Astrocyte (in vitro differentiated cells and primary cell): ENCODE measurements at places on chromosomes 11 and 22. TPM values are rescaled to one million over a fixed set of nuclear protein-coding genes. Genes with fewer than 3 reads are reported as not detected.
A peak's percentile ranks its signal among the peaks of the same experiment; 100 is the strongest.

DNA sequence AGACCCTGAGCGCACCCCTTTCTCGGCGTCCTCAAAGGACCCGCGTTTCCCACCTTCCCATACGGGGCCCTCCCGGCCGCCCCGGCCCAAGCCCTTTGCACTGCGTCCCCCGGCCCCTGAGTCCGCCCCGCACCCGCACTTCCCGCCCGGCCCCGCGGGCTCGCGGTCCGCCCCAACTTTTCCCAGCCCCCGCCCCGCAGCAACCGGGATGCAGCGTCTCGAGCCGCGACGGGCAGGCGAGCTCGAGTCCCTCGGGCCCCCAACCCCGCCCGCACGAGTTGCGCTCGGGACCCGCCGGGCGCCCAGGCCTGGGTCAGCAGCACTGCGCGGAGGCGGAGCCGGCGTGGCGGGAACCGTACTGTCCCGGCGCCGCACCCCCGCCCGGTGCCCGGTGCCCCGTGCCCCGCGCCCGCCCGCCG is 371 bp downstream of the SMCO4 start:
- no peaks in the 10 kb centered on the region for H3K36me3 ChIP-seq
- peaks cover 14% of the 10 kb centered on the region for H3K4me1 ChIP-seq
- peak overlapping the region; percentile 28 for H3K27ac ChIP-seq
- H3K4me3 ChIP-seq, result peak overlapping the region; percentile 53
- H3K27me3 ChIP-seq, result no peaks in the 10 kb centered on the region
- no peak for DNase-seq

GRCh38 chr11:57269571-57270021 is 32.5 kb upstream of the APLNR start:
- no peaks in the 10 kb centered on the region for H3K27me3 ChIP-seq
- H3K4me1 ChIP-seq, result no peaks in the 10 kb centered on the region
- DNase-seq, result no peak

GRCh38 chr22:24707470-24707801 is 67.1 kb downstream of the PIWIL3 start:
- no peaks in the 10 kb centered on the region for H3K36me3 ChIP-seq
- peaks cover 6% of the 10 kb centered on the region for H3K27me3 ChIP-seq
- no peak overlapping the region for H3K4me3 ChIP-seq
- no peaks in the 10 kb centered on the region for H3K4me1 ChIP-seq

DNA sequence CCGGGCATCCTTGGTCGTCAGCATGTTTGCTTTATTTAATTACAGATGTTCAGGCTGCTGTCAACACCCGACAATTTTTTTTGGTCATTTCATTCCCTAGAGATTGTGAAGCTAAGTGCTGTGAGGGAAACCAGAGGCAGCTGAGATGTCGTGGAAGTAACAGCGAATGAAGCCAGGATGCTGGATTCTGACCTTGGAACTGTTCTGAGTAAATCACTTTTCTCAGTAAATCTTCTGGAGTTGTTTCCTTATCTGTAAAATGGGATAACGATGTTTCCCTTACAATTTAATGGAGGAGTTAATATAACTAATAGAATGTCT is 390 bp upstream of the CKAP5 start:
- no peaks in the 10 kb centered on the region for H3K27me3 ChIP-seq
- no peak for DNase-seq
- no peaks in the 10 kb centered on the region for H3K4me1 ChIP-seq
- H3K4me3 ChIP-seq, result peak overlapping the region; percentile 99

DNA sequence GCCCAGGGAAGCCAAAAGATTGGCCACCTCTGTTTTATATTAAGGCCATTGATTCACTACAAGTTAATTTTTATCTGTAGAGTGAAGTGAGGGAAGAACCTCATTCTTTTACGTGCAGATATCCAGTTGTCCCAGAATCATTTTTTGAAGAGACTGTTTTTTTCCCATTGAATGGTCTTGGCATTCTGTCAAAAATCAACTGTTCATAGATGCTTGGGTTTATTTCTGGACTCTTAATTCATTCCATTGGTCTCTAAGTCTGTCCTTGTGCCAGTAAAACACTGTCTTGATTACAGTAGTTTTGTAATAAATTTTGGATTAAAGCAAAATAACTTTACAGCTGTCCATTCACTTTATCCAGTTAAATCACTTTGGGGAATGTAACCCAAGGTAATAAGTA is 26.8 kb downstream of the WBP2NL start:
- no peak overlapping the region for H3K27ac ChIP-seq
- H3K4me1 ChIP-seq, result no peaks in the 10 kb centered on the region
- no peaks in the 10 kb centered on the region for H3K36me3 ChIP-seq
- H3K4me3 ChIP-seq, result no peak overlapping the region

DNA sequence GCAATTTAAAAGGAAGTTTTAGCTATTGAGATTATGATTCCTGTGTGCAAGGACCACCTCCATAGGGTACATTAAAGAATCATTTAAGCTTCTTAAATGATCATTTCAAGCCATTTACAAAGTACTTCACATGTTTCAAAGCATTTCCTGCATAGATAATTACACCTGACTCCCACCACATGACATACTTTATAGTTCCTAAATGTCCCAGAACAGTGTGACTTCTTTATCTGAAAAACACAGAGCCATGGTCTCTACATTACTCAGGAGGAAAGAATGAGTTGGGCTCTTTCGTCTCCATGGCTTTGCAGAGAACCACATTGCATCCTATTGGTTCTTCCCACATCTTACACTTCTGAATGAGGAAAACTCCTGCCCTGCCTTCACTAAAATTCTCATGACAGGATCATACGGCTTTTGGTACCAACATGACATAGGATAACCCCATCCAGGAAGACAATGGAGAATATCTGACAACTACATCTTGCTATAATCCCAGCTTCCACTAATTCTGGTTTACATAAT is 88.6 kb downstream of the ETS1 start:
- peak overlapping the region; percentile 95 for H3K27ac ChIP-seq
- H3K36me3 ChIP-seq, result no peaks in the 10 kb centered on the region
- DNase-seq, result peak; percentile 70
- peaks cover 85% of the 10 kb centered on the region for H3K4me1 ChIP-seq

GRCh38 chr11:82680252-82680651 is 53.4 kb downstream of the FAM181B start:
- no peak overlapping the region for H3K4me3 ChIP-seq
- no peaks in the 10 kb centered on the region for H3K36me3 ChIP-seq
- H3K27ac ChIP-seq, result no peak overlapping the region
- H3K4me1 ChIP-seq, result no peaks in the 10 kb centered on the region
- peaks cover 3% of the 10 kb centered on the region for H3K27me3 ChIP-seq
- DNase-seq, result no peak

GRCh38 chr22:27534720-27535125 is 266.8 kb downstream of the MN1 start:
- peaks cover 3% of the 10 kb centered on the region for H3K27me3 ChIP-seq
- no peak overlapping the region for H3K27ac ChIP-seq
- no peak overlapping the region for H3K4me3 ChIP-seq
- peak; percentile 87 for DNase-seq

- no peak overlapping the region for H3K27ac ChIP-seq
- no peak for DNase-seq
- H3K4me1 ChIP-seq, result no peaks in the 10 kb centered on the region
- H3K4me3 ChIP-seq, result no peak overlapping the region
- H3K36me3 ChIP-seq, result no peaks in the 10 kb centered on the region
Observed at GRCh38 chr11:99066618-99067317, 46.0 kb downstream of the CNTN5 start.

- no peak overlapping the region for H3K27ac ChIP-seq
- DNase-seq, result no peak
- H3K4me3 ChIP-seq, result no peak overlapping the region
- H3K27me3 ChIP-seq, result peaks cover 43% of the 10 kb centered on the region
- peaks cover 8% of the 10 kb centered on the region for H3K4me1 ChIP-seq
Observed at GRCh38 chr11:119512369-119512768, 89.4 kb upstream of the THY1 start.

- H3K4me1 ChIP-seq, result peaks cover 38% of the 10 kb centered on the region
- DNase-seq, result peak; percentile 65
- peaks cover 54% of the 10 kb centered on the region for H3K36me3 ChIP-seq
- no peak overlapping the region for H3K4me3 ChIP-seq
Observed at GRCh38 chr11:128472128-128473089, 114.9 kb downstream of the ETS1 start.

DNA sequence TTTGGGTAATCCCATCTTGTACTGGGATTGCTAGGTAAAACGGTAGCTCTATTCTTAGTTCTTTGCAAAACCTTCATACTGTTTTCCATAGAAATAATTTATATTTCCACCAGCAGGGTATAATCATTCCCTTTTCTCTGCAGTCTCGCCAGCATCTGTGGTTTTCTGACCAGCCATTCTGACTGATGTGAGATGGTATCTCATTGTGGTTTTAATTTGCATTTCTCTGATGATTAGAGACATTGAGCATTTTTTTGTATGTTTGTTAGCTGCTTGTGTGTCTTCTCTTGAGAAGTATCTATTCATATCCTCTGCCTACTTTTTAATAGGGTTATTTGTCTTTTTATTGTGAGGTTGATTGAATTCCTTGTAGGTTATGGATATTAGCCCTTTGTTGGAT is 220.9 kb downstream of the PGR start:
- no peaks in the 10 kb centered on the region for H3K27me3 ChIP-seq
- H3K36me3 ChIP-seq, result no peaks in the 10 kb centered on the region
- H3K27ac ChIP-seq, result no peak overlapping the region
- DNase-seq, result peak; percentile 83
- H3K4me3 ChIP-seq, result no peak overlapping the region
- H3K4me1 ChIP-seq, result peaks cover 5% of the 10 kb centered on the region

DNA sequence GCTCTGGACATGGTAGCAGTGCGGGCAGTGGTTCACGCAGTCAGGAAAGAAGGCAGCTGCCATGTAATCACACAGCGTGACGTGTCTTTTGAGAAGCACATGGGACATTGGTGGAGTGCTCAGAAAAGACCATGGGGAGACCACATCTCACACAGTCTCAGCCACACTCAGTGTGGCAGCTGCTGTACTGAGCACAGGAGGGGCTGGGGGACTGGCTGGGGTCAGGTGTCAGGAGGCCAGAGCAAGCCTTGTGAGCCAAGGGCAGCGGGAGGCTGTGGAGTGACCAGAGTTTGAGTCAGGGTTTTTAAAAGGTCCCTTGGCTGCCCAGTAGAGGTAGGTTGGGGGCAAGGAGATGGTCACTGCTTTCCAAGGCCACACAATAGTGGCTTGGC is 18.5 kb downstream of the CLDN5 start:
- DNase-seq, result no peak
- H3K27me3 ChIP-seq, result no peaks in the 10 kb centered on the region
- no peaks in the 10 kb centered on the region for H3K4me1 ChIP-seq
- no peak overlapping the region for H3K4me3 ChIP-seq

DNA sequence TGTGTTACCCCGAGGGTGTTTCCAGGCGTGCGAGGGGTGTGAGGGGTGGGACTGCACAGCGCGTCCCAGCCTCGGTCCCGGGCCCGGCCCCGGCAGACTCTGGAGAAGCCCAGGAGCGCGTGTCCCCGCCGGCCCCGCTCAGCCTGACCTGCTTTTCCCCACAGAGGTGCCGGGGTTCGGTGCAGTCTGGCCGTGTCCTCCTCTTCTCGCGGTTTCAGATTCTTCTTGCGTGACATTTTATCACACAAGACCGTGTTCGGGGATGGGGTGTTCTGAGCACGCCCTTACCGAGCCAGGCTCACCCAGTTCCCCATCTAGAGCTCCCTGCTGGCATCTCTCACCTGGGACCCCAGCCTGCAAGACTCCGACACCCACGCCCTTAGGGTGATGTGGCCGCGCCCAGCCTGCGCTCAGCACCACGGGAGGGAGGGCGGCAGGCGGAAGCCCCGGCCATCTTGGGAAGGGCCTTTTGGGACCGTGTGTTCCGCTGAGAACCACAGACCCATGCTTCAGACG is 775.6 kb downstream of the BRD1 start:
- H3K4me1 ChIP-seq, result no peaks in the 10 kb centered on the region
- no peak overlapping the region for H3K27ac ChIP-seq
- no peaks in the 10 kb centered on the region for H3K27me3 ChIP-seq
- H3K36me3 ChIP-seq, result no peaks in the 10 kb centered on the region
- no peak overlapping the region for H3K4me3 ChIP-seq

- peak overlapping the region; percentile 96 for H3K4me3 ChIP-seq
- H3K4me1 ChIP-seq, result peaks cover 11% of the 10 kb centered on the region
- H3K27ac ChIP-seq, result peak overlapping the region; percentile 97
- H3K36me3 ChIP-seq, result no peaks in the 10 kb centered on the region
Observed at GRCh38 chr11:36509201-36509639, 852 bp downstream of the TRAF6 start.

DNA sequence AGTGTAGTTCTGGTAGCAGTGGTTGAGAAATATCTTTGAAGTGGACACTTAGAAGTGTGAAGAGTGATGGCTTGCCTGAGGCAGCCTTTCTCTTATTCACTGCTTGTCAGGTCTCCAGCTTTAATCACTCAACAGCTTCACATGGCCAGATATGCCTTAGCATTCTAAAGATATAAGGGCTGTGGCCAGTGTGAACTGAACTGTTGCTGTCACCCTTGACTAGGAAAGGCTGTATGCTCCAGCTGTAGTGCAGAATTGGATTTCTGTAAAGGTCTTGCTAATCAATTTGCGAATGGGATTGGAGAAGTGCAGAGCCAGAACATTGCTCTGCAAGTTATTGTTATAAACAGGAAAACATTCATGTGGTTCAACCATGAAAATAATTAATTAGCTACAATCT is 266.7 kb downstream of the TMEM135 start:
- no peak overlapping the region for H3K4me3 ChIP-seq
- no peaks in the 10 kb centered on the region for H3K27me3 ChIP-seq
- no peaks in the 10 kb centered on the region for H3K36me3 ChIP-seq
- no peak for DNase-seq
- H3K27ac ChIP-seq, result no peak overlapping the region
- H3K4me1 ChIP-seq, result no peaks in the 10 kb centered on the region

- H3K27ac ChIP-seq, result no peak overlapping the region
- H3K27me3 ChIP-seq, result no peaks in the 10 kb centered on the region
- H3K36me3 ChIP-seq, result no peaks in the 10 kb centered on the region
- DNase-seq, result no peak
Observed at GRCh38 chr11:92653454-92653853, 316.0 kb upstream of the MTNR1B start.

GRCh38 chr11:100777736-100778135 is 90.6 kb downstream of the ARHGAP42 start:
- no peak overlapping the region for H3K27ac ChIP-seq
- no peaks in the 10 kb centered on the region for H3K27me3 ChIP-seq
- H3K4me1 ChIP-seq, result peaks cover 7% of the 10 kb centered on the region
- no peak for DNase-seq

GRCh38 chr11:113564527-113565130 is 89.4 kb upstream of the DRD2 start:
- no peak overlapping the region for H3K4me3 ChIP-seq
- no peak for DNase-seq
- no peak overlapping the region for H3K27ac ChIP-seq
- no peaks in the 10 kb centered on the region for H3K36me3 ChIP-seq
- H3K27me3 ChIP-seq, result peaks cover 12% of the 10 kb centered on the region

- H3K27ac ChIP-seq, result no peak overlapping the region
- no peak for DNase-seq
- H3K36me3 ChIP-seq, result no peaks in the 10 kb centered on the region
- H3K27me3 ChIP-seq, result no peaks in the 10 kb centered on the region
- peaks cover 34% of the 10 kb centered on the region for H3K4me1 ChIP-seq
- H3K4me3 ChIP-seq, result no peak overlapping the region
Observed at GRCh38 chr11:9530020-9530621, 43.3 kb upstream of the WEE1 start.

- no peak overlapping the region for H3K27ac ChIP-seq
- no peaks in the 10 kb centered on the region for H3K36me3 ChIP-seq
- H3K27me3 ChIP-seq, result no peaks in the 10 kb centered on the region
- H3K4me1 ChIP-seq, result peaks cover 18% of the 10 kb centered on the region
Observed at GRCh38 chr11:95154514-95154913, 64.9 kb downstream of the ENDOD1 start.

RCOR2 gene
- 18.8 and 20.3 TPM in 2 replicates for total RNA-seq

VPS51 gene
- total RNA-seq, result 40.0 and 41.4 TPM in 2 replicates

MUC2 gene
- total RNA-seq, result not detected in 2 replicates

OR4D5 gene
- not detected in 2 replicates for total RNA-seq

OOSP4B gene
- total RNA-seq, result not detected in 2 replicates

KRTAP5-11 gene
- not detected in 2 replicates for total RNA-seq

C11orf58 gene
- total RNA-seq, result 159 and 162 TPM in 2 replicates

LMO2 gene
- total RNA-seq, result 0.67 and 1.8 TPM in 2 replicates

MUC6 gene
- not detected in 2 replicates for total RNA-seq

RAG2 gene
- total RNA-seq, result not detected in 2 replicates

APOBEC3H gene
- 0.30 and 0.48 TPM in 2 replicates for total RNA-seq
